ENCODE measurements at places on chromosomes 4 and X.

DNA sequence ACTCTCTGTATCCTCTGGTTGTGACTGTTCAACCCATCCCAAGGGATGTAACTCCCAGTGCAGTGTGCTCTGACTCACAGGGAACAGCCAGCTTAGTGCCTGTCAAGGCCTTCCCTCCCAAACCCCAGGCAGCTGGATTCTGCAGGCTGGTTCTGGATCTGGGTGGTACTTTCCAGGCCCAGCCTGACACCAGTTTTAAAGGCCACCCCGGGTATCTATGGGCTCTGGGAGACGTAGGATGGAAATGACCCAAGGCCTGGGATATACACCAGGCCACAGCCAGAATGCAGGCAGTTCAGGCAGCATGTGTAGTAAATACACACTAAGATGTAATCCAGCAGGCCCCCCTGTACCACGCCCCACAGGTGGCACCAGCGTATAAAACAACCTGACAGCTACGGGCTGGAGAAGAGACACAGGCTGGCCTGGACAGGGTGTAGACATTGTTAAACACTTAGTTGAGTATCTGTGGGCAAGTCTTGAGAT, 64.2 kb downstream of the SPINK2 start:
- DNase-seq = peak; percentile 13

- DNase-seq = no peak
Observed at GRCh38 chrX:144627947-144628346, 619.4 kb upstream of the SPANXN1 start.

DNA sequence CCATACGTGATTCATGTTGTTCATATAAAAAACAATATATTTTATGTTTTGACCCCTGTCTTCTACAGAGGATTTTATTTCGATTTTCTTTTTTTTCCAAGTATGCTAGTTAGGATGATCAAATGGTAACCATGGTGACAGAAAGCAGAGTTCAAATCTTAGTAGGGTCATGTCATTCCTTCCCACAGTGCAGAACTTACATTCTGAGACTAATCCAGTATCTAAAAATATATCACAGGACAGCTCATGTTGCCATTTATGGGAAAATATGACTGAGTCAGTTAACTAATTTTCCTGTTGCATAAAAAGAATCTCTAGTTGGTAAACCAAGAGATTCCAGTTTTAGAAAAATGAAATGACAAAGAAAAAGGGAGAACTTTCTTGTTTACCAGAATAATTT, 209.5 kb downstream of the PARM1 start:
- DNase-seq = no peak

DNA sequence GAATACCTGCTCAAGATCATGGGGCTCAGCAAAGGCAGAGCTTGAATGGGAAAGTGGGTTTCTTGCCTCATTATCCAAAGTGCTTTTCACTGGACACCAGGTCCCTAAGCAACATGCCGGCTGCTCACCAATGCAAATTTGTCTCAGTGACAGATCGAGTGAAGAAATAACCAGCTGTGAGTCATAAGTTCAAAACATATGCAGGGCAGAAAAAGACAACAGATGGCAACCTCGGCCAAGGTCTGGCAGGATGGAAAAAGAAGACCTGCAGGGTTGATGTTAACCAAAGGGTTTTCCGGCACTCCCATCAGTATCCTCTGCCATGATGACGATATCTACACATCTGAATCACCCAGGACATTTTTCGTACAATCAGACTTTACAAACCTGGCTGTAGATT, 124.1 kb downstream of the AFAP1 start:
- no peak for DNase-seq

GRCh38 chr4:173415885-173416653, 17.2 kb upstream of the SCRG1 start:
- no peak for DNase-seq

- DNase-seq = no peak
Observed at GRCh38 chr4:159463235-159463634, 360.4 kb downstream of the RAPGEF2 start.
